NCI-H460 (cell line): ENCODE measurements at places on chromosomes 16 and 17.

GRCh38 chr17:47119746-47120520 lies 69.2 kb downstream of the CDC27 start:
- DNase-seq, result no peak

- no peak for DNase-seq
Observed at GRCh38 chr16:1973461-1974156, 1.8 kb downstream of the TBL3 start.

DNA sequence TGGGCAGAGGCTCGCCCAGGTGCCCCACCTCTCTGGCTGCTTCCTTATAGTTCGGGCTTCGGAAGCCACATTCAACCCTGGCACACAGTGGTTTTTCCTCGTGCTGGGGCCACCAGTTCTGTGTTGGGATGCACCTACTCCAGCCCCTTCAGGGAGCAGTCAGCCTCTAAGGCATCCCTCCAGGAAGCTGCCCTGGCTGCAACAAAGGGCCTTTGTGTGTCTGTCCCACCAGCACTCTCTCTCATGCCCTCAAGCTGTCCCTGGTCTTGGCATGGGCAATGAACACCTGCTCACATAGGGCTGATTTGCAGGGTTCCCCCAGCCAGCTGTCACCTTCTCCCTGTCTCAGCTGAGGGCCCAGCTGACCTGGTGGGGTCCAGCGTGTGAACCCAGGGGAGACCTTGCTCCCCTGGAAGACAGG lies 754 bp upstream of the NOXO1 start:
- no peak for DNase-seq

- no peak for DNase-seq
Observed at GRCh38 chr17:44780845-44781480, 22.2 kb downstream of the ADAM11 start.

- DNase-seq, result peak; percentile 77
Observed at GRCh38 chr17:73429440-73430164, 117.8 kb upstream of the CDC42EP4 start.

- DNase-seq, result no peak
Observed at GRCh38 chr17:70420861-70421445, 251.6 kb downstream of the KCNJ2 start.

- peak; percentile 54 for DNase-seq
Observed at GRCh38 chr16:73196670-73197069, 148.7 kb upstream of the ZFHX3 start.

DNA sequence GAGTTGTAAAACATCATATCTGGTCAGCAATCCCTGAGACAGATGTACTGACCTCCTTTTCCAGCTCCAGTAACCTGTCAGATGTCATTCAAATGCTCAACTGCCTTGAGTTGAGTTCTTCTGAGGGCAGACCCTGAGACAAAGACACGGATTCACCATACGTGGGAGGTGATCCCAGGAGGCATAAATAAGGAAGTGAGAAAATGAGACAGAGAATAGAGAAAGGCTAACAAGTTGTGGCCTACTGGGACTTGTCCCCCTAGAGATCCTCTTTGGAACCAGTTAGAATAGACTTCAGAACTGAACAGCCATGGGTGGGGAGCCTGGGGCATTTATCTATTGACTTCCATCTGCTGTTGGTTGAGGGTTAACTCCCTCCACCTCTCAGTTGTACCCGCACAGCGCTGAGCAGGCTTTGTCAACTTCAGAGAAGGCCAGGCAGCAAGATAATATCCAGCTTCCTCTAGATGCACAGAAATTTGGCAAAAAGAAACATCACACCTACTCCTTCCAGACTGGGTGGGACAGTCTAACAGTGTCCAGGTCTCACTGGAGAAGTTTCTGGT lies 123.0 kb upstream of the DYNLRB2 start:
- no peak for DNase-seq

- DNase-seq, result peak; percentile 43
Observed at GRCh38 chr16:88383401-88384221, 852 bp downstream of the ZNF469 start.

GRCh38 chr17:17196776-17197175 lies 9.4 kb downstream of the PLD6 start:
- no peak for DNase-seq

DNA sequence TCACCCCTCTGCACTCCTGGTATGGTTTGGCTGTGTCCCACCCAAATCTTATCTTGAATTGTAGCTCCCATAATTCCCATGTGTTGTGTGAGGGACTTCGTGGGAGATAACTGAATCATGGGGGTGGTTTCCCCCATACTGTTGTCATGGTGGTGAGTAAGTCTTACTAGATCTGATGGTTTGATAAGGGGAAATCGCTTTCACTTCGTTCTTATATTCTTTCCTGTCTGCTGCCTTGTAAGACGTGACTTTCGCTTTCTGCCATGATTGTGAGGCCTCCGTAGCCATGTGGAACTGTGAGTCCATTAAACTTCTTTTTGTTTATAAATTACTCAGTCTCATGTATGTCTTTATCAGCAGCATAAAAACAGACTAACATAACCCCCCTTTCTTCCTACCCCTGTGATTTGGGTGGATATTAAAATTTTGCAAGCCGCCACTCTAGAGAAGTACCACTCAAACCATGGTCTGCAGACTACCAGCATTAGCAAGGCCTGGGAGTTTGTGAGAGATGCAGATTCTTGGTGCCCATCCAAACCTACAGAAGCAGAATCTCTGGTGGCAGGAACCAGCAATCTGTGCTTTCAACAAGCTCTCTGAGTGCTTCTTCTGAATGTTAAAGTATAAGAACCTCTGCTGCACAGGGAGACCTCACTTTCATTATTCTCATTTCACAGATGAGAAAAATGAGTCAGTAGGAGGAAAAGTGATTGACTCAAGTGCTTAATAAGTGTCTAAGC lies 999.5 kb upstream of the EEF2KMT start:
- no peak for DNase-seq

DNA sequence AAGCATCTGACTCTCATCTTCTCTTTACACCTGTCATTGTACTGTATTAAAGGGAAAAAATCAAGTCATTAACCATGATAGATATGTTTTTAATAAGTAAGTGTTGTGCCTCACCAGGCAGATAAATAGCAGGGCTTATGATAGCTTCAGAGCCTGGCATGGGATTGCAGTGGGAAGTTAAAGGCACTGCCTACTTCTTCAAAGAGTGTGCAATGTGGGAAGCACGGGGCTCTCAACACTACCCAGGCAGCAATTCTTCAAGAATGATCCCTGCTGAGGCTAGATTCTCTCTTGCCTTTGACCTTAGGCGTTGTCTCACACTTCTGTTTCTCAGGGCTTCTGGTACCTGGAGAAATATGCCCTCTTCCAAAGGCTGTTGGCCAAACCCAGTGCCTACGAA lies 297.3 kb downstream of the MAF start:
- DNase-seq, result no peak

DNA sequence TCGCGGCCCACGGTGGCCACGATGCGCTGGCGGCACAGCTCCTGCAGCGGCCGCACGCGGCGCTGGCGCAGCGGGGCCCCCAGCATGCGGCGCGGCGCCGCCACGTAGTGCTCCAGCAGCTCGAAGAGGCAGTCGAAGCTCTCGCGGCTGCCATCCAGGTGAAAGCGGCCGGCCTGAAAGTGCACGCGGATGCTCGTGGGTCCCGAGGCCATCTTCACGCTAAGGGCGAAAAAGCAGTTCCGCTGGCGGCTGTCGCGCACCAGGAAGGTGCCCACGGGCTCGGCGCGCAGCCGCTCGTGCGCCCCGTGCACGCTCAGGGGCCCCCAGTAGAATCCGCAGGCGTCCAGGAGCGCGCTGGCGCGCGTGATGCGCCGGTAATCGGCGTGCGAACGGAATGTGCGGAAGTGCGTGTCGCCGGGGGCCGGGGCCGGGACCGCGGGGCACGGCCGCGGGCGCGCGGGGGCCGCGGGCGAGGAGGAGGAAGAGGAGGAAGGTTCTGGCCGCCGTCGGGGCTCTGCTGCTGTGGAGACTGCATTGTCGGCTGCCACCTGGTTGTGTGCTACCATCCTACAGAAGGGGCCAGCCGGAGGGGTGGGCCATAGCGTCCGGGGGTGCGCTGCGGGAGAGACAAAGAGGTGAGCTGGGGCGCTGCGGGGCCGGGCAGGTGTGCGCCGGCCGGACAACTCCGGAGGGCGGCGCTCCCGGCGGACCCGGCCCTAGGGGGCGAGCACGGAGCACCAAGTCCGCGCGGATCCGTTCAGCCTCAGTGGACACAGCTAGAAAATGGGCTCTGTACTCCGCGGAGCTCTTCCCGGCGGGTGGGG lies 879 bp downstream of the SOCS1 start:
- DNase-seq, result no peak

GRCh38 chr16:66229651-66230050 lies 136.8 kb upstream of the CDH5 start:
- no peak for DNase-seq

DNA sequence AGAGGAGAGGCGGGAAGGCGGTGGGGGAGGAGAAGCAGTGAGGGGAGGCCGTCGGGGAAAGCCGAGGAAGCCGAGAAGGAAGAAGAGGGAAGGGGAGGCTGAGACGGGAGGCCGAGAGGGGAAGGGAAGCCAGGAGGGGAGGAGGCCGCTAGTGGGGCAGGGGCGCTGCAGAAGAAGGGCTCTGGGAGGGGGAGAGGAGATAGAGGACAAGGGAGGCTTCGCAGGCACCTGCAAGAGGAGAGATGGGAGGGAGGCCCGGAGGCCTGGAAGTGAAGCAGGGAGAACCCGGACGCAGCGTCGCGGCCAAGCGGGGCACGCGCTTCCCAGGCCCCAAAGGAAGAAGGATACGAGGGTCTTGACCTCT lies 2.3 kb downstream of the C17orf58 start:
- DNase-seq, result no peak

DNA sequence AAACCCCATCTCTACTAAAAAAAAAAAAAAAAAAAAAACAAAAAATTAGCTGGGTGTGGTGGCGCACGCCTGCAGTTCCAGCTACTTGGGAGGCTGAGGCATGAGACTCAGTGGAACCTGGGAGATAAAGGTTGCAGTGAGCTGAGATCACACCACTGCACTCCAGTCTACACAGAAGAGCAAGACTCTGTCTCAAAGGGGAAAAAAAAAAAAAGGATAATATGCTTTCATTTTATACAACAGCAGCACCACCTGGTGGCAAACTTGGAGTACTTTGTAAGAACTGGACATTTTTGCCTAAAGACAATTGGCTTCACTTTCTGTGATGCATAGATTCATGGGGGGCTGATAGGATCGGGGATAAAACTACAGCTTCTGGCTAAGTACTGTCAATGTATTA lies 8.5 kb downstream of the CHTF8 start:
- peak; percentile 60 for DNase-seq

GRCh38 chr16:52569701-52570100 lies 22.8 kb upstream of the TOX3 start:
- DNase-seq, result no peak

DNA sequence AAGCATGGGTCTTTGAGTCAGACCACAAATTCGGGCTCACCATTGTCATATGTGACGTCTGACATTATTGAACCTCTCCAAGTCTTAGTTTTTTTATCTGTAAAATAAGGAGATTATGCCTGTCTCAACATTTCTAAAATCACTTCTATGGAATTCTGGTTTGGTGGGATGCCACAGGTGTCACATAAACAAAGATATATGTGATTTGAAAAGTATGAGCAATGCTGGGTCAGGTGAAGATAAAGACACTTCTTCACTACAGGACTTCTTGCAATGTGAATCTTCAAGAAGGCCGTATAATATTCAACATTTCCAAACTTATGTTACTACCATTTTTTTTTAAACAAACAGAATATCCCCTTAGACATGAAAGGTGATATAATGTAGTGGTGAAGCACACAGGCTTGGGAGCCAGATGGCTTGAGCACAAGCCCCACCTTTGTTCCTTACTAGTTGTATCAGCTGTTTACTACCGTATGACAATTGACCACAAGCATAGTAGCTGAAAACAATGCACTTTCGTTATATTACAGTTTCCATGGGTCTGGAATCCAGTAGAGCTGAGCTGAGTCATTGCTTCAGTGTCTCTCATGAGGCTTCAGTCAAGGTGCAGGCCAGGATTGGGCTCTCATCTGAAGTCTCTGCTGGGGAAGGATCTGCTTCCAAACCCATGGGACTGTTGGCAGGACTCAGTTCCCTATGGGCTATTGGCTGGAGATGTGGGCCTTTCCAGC lies 87.7 kb downstream of the UTP18 start:
- DNase-seq, result no peak

- no peak for DNase-seq
Observed at GRCh38 chr16:79757163-79757562, 156.6 kb upstream of the MAF start.

DNA sequence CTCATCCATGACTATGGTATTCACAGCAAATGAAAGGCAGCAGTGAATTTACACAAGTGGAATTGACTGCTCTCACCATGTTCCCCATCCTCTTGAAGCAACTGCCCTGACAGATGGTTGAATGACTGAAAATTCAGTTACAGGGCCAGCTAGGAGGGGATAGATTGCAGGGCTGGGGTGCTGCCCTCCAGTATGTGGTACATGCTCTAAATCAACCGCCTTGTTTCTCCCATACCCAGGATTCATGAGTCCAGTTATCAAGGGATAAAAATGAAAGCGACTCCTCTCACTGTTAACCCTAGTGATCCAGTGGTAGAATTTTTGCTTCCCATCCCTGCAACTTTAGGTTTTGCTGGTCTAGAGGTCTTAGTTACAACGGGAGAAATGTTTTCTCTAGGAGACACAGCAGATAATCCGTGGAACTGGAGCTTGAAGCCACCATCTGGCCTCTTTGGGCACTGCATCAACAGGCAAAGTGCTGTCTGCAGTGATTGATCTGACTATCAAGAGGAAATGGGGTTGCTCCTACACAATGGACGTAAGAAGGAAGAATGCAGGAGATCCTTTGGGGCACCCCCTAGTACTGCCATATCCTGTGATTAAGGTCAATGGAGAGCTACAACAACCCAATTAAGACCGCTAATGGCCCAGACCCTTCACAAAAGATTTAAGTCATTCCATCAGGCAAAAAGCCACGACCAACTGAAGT lies 32.0 kb downstream of the SCPEP1 start:
- DNase-seq, result peak; percentile 50

DNA sequence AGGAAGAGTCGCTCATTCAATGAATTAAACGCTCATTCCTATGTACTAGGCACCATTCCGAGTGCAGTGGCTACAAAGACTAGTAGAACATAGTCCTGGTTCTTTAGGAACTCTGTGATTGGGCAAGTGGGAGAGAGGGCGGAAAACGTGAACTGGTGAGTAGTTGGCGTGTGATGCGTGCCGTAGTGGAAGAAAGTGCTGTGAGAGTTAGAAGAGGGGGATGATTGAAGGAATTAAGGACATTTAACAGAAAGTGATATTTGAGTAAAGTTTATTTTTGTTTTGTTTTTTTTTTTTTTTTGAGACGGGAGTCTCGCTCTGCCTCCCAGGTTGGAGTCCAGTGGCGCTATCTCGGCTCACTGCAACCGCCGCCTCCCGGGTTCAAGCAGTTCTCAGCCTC lies 7.9 kb upstream of the SLFN14 start:
- no peak for DNase-seq

GRCh38 chr17:42347198-42347597 lies 41.0 kb downstream of the STAT3 start:
- no peak for DNase-seq

GRCh38 chr17:37791447-37792399 lies 46.9 kb upstream of the HNF1B start:
- DNase-seq, result peak; percentile 17
